Activated T-cell treated with anti-CD3 and anti-CD28 coated beads for 1 hour (primary cell): ENCODE measurements at places on chromosomes 12 and 14.
A peak's percentile ranks its signal among the peaks of the same experiment; 100 is the strongest.

- DNase-seq = no peak
Observed at GRCh38 chr12:62249419-62249818, 10.8 kb upstream of the USP15 start.

- DNase-seq = peak; percentile 25
Observed at GRCh38 chr12:6200256-6201212, at the start of gene CD9. Gene CD9, plus strand, starts transcription at chr12:6200400. Its CDS starts 100 bp downstream, at chr12:6200500.

GRCh38 chr12:128724468-128725046 lies 99.2 kb downstream of the SLC15A4 start:
- DNase-seq = no peak

DNA sequence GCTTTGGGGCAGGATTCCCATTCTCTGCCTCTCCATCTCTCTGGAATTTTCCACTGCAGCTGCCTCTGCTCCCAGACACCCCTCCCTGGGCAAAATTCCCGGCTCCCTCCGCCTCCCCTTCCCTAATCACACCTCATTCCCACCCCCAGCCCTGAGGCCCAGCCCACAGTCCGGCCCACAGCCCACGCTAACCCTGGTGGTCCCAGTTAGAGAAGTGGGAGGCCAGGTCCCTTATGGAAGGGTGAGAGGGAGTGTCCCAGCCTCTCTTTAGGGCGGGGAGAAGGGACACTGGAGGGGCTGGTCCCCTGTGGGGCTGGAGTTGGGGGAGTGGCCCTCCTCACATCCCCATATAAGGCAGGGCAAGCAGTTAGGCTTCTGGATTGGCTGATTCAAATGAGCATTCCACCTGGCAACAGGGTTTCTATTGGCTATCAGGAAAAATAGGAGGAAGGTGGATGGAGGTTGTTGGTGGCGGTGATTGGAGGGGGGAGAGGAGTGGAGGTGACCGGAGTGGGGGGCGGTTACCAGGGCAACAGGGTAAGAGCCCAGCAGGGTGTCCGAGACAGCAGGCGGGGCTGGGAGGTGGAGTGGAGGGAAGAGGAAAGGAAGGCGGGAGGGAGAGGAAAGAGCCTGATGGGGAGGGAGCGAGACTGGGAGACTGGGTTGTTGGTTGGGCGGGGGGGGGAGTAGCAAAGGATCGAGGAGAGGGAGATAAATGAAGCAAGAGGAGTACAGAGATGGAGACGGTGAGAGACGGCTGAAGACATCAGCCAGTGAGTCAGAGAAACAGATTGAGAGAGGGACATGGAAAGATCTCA lies 1.9 kb upstream of the PTMS start:
- no peak for DNase-seq

- no peak for DNase-seq
Observed at GRCh38 chr14:68632054-68632895, 160.6 kb downstream of the ZFP36L1 start.

DNA sequence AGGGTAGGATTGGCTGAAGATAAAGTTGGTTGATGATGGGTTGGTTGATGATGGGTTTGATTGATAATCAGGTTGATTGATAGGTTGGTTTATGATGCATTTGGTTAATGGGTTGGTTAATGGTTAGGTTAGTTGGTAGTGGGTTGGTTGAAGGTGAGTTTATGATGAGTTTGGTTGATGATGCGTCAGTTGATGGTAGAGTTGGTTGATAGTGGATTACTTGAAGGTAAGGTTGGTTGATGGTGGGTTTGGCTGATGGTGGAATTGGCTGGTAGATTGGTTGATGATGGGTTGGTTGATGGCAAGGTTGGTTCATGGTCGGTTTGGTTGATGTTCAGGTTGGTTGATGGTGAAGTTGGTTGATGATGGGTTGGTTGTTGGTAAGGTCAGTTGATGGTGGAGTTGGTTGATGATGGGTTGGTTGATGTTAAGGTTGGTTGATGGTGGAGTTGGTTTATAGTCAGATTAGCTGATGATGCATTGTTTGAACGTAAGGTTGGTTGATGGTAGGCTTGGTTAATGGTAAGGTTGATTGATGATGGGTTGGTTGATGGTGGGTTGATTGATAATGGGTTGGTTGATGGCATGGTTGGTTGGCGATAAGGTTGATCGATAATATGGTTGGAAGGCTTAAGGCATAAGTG lies 146.4 kb downstream of the ADGRD1 start:
- no peak for DNase-seq

GRCh38 chr12:69252033-69252432 lies 12.7 kb downstream of the CPSF6 start:
- no peak for DNase-seq

GRCh38 chr12:22100958-22101748 lies 55.1 kb downstream of the CMAS start:
- DNase-seq = peak; percentile 13
